NCI-H146 (cell line): ENCODE measurements at places on chromosomes 5 and 9.

DNA sequence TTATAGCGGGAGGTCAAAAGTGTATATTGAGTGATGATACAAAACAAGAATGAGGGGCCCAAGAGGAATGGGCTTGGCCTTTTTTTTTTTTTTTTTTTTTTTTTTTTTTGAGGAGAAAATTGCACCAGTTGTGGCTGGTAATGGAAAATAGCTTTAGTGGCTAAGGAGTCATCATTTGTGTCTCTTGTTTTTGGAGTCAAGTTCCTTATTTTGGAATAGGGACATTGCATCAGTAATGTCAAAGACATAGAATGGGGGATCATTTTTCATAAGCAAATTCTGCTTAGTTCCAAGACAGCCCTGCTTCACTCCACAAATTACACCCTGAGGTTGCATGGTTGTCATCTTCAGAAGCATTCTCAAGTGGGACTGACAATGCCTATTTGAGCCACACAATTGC is 137.4 kb downstream of the STK32A start:
- no peak for DNase-seq

DNA sequence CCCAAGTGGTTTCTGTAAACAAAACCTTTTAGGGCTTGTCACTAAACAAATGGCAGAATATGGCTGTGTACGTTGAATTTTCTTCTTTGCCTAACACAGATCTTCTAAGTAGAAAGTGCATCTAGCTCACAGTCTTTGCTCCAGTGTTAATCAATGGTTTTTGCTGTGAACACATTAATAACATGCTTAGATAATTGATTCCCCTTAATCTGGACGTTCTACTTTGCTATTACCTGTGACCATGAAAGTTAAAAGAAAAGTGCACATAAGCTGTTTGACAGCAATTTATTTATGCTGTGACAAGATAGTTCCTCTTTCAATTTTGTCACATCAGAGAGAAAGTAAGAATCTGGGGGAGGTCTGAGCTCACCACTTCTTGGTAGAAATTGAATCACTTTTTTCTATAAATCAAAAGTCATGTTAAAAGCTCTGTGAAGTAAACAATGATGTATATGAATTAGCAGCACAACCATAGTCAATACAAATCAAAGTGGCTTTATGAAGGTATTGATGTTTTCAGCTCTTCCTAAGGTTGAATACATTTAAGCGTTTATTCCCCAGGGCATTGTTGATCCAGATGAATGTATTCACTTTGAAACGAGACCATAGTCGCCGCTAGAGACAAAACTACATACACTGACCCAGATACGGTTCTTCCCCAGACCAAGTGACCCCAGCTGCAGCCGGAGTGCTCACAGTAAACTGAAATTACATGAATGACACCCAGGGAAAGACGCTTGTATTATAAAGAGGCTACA is 174.6 kb upstream of the ZNF608 start:
- DNase-seq = no peak

GRCh38 chr5:91867799-91868198 is 484.7 kb upstream of the ARRDC3 start:
- no peak for DNase-seq

GRCh38 chr5:107155707-107156106 is 515.0 kb downstream of the EFNA5 start:
- DNase-seq = no peak

DNA sequence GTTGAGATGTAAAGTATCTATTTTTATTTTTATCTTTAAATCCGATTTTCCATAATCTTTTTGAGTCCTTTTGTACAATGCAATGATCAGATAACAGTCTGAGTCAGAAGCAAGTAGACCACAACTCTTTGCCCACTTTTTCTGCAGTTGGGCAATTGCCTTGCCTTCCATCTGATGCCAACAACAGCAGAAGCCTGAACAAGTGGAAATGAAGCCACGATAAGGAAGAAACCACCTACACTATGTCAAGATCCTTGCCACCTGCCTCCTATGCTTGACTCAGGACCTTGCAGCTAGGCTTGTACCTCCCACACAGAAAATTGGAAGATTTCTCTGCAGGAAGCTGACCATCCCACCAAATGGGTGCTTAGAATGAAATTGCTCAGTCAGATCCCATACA is 78.6 kb downstream of the ANXA1 start:
- DNase-seq = no peak

DNA sequence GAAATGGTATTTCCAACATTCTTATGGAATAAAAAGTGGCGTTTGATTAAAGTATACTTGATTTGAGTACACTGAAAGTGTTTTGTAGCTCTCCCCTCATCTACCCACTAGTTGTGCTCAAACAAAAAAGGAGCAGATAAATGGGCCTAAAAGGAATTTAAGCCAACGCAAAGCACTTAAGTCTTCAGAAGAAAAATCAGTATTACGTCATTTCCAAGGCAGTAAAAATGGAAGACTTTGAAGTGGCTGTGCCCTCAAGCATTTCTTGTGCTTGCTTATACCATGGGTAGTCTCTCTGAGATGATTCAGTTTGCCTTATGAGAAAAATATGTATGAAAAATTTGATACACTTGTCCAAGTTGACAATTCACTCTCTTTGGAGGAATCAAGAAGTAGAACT is 279.9 kb upstream of the CD180 start:
- DNase-seq = no peak

- DNase-seq = no peak
Measured at GRCh38 chr9:17453751-17454150, 125.1 kb upstream of the SH3GL2 start.
